HFFc6 (cell line): ENCODE measurements at places on chromosomes 16 and 17.
A peak's percentile ranks its signal among the peaks of the same experiment; 100 is the strongest.

- no peak for DNase-seq
Observed at GRCh38 chr16:52466994-52467393, 79.9 kb downstream of the TOX3 start.

DNA sequence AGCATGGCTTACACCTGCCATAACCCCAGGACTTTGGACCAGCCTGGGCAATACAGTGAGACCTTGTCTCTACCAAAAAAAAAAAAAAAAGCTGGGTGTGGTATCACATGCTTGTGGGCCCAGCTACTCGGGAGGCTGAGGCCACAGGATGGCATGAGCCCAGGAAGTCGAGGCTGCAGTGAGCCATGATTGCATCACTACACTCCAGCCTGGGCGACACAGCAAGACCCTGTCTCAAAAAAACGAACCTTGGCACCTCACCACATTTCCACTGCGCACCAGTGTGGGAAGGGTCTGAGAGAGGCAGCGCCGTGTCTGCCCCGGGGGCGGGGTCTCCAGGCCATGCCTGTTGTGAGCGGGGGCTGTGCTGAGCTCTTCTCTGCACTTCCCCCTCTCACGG, 6.3 kb downstream of the ACSF3 start:
- DNase-seq, result no peak

- DNase-seq, result no peak
Observed at GRCh38 chr17:83144421-83145357, 65.3 kb downstream of the METRNL start.

GRCh38 chr17:37109731-37110710, 161.3 kb downstream of the AATF start:
- DNase-seq, result no peak

GRCh38 chr16:11370084-11370931, 25.0 kb downstream of the RMI2 start:
- DNase-seq, result no peak

- no peak for DNase-seq
Observed at GRCh38 chr17:34706029-34706428, 126.6 kb downstream of the TMEM132E start.

DNA sequence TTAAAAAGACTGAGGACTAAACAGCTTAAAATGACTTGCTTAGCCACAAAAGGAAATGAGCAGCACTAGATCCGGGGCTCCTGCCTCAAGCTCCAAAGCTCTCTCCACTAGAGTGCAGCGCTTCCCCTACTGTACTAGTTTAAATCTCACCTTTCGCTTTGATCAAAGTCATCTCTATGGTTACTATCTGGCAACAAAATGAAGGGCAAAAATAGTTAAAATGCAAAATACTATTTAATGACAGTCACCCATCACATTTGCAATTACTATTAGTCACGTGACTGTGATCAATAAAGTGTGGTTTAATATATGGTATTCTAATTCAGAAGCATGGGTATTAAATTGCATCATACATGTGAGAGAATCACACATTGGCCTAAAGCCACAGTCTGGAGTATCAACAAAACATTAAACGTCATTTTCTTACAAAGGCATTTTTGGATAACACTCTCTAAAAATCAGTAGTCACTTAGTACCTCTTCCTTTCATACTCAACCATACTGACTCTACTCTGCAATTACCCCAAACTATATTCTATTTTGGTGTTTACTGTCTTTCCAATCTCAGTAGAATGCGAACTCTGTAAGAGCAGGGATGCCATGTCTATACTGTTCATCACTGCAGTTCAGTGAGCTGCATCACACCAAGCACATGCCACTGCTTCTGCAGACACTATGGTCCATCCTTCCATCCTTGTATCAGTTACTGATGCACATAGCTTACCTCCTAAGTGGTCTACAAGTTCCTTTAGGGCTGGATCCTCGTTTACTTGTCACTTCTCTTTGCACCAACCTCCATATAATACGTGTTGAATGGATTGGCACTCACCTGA, 6.2 kb downstream of the PSMD12 start:
- no peak for DNase-seq

- no peak for DNase-seq
Observed at GRCh38 chr17:62822080-62822904, 14.2 kb upstream of the MARCHF10 start.

- no peak for DNase-seq
Observed at GRCh38 chr17:28226563-28227315, 92.3 kb upstream of the TMEM97 start.

DNA sequence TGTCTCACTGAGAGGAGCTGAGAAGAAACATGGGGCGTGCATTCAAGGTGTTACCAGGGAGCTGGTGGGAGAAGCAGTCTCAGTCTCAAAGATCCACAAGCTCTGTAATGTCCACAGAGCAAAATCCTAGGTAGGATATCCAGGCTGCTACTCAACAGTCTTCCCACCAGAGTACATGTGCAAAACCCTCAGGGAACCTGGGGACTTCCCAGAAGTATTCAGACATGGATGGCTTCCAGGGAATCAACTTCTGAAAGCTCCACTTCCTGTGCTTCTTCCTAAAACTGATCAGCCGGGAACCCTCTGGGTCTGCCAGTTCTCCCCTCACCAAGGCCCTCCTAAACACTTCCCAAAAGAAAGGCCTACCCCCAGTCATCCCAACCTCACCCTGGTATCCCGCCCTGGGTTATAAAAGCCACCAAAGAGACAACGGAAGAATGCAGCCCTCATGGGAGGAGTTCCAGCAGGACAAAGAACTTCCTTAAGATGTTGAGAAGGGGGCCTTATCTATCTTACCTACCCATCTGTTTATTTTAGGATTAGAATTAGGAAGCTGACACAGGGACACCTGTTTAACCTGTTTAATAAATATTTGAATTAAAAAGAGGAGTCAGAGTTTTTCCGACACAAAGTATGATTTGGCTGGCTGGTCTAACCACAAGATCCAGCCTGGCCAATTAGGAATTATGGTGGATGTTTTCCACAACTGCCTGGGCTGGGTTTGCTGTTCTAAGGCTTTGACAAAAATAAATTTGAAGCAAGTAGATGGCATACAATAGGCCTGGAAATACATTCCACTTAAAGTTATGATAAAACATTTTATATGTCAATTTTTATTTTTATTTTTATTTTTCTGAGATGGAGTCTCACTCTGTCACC, 37.0 kb downstream of the CUEDC1 start:
- peak; percentile 15 for DNase-seq

DNA sequence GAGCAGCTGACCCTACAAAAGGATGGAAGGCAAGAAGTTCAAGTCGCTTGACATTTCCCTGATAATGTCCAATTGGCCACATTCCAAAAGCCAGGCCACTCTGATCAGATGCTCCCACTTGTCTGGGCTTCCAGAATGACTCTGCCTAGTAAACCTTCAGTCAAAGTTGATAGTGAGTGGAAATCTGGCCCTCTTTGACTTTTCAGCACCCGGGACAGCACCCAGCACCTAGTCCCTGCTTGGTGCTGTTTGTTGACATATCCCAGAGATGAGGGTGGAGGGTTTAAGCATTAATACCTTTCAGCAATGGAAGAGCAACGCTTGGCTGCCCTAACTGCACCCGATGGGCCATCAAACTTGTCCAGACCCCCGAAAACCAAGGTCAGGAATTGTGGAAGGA, 131.3 kb downstream of the AIPL1 start:
- DNase-seq, result no peak

DNA sequence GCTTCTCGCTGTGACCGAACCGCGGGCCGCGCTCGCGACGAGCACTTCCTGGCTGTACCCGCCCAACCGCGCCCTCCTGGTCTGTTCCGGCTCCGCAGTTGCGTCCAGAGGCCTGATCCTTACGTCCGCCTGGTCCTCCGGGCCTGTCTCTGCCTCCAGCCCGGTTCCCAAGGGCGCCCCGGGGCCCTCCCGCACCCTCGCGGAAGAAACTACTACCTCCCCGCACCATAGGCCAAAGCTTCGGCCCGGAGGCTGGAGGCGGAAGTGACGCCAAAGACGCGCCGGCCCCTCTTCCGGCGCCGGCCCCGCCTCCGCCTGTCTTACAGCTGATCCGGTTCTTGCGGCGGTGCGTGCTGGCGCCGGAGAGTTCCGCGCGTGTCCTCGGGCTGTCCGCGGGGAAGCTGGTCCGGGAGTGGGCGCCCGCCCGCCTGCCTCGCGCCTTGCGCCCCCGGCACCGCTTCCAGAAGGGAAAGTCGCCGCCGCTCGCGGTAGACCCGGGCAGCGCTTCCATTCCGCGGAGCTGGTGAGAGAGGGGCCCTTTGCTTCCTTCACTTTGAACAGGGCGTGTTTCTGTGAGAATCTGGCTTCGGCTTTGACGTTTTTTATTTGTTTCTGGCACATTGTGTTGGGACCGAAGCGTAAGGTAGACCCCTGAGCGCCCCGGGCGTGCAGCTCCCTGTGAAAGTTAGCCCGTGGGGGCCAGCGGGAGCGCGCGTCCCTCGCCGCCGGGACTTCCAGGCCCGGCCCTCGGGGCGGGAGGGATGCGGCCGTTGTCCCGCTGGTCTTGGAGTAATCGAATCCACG, at the start of gene ZNF778:
TSS of gene ZNF778 (plus strand) at position 316 of the 804 bp plus-strand sequence. CDS start 3,425 bp downstream, outside the sequence.
- DNase-seq, result peak; percentile 69

DNA sequence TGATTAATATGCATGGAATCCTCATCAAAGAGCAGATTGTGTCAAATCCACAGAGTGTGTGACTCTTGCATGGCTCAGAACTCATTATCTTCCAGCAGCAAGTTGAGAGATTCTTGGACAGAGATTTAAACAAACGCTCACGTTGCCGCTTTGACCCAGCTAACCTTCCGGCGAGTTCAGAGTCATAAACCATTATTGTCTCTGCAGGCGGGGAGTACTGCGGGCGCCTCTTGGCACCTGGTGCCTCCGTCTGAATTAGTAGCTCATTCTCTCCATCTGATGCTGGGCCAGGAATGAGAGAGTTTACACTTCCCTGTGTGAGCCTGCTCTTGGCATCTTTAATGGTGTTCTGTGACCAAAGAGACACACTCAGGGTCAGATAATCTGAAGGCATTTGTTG, 138.6 kb upstream of the WSCD1 start:
- DNase-seq, result no peak

GRCh38 chr17:17931159-17931558, 41.0 kb downstream of the TOM1L2 start:
- no peak for DNase-seq

GRCh38 chr16:30965436-30965835, 7.9 kb downstream of the SETD1A start:
- no peak for DNase-seq

DNA sequence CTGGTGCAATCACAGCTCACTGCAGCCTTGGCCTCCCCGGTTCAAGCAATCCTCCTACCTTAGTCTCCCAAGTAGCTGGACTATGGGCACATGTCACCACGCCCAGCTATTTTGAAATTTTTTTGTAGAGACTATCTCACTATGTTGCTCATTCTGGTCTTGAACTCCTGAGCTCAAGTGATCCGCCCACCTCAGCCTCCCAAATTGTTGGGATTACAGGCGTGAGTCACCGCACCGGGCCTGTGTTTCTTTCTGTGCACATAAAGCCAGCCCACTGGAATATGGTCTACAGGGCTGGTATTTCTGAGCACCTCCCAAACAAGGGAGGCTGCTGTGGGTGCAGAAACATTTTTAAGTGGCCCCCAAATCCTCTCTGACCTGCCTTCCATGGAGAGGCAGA, 8.4 kb downstream of the TMEM95 start:
- DNase-seq, result peak; percentile 39

- no peak for DNase-seq
Observed at GRCh38 chr17:10021272-10021984, 116.4 kb upstream of the RCVRN start.

DNA sequence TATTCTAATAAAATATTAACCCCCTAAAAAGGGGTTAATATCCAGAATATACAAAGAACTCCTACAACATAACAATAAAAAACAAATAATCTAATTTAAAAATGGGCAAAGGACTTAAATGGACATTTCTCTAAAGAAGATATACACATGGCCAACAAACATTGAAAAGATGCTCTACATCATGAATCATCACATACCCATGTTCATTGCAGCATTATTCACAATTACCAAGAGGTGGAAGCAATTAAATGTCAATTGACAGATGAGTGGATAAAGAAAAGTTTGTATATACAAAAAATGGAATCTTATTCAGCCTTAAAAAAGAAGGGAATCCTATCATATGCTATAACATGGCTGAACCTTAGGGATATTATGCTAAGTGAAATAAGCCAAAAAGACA, 36.8 kb downstream of the CPD start:
- DNase-seq, result peak; percentile 41

DNA sequence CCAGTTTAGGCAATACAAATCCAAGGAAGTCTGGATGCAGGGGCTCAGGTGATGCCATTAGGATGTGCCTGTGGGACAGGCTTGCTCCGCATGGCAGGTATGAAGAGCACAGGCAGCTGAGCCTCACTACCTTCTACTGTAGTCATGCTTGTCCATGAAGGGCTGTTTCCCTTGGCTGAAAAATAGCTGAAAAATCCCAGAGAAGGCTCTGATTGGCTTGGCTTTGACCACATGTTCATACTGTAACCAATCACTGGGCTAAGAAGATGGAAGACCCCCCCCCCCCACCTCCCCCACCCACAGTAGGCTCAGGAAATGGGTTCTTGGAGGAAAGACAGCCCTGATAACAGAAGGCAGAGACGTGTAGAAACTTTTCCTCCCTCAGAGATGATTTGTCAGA, 66.5 kb upstream of the LGALS9 start:
- DNase-seq, result no peak

GRCh38 chr16:78505544-78506366, 406.3 kb downstream of the WWOX start:
- no peak for DNase-seq

DNA sequence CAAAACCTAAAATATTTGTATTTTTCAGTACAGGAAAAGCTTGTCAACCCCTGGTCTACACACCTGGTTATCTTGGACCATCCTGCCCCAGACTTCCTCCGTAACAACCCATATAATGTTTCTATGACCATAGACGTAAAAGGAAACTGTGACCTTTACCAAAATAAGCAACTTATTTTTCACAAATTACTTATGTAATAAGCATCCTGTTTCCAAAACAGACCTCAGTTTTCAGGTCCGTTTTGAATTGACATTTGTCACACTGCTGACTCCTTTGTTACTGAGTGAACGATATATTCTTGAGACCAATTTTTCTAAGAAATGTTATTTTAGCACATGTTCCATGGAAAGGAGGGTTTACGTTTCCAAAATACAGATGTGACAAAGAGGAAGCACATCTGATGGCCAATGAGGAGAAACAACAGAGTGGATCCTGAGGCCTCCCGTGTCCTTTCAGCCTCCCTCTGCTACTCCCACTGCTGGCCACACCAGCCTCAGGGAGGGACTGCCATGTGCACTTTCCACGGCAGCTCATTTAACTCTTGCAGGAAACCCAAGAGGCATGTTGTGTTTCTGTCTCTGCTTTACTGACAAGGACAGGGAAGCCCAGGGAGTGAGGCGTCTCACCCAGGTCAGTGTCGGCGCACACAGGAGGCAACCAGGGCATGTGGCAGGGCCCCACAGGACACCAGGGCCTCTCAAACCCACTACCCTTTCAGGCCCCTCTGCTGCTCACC, 20.1 kb upstream of the ALDH3A1 start:
- DNase-seq, result no peak

DNA sequence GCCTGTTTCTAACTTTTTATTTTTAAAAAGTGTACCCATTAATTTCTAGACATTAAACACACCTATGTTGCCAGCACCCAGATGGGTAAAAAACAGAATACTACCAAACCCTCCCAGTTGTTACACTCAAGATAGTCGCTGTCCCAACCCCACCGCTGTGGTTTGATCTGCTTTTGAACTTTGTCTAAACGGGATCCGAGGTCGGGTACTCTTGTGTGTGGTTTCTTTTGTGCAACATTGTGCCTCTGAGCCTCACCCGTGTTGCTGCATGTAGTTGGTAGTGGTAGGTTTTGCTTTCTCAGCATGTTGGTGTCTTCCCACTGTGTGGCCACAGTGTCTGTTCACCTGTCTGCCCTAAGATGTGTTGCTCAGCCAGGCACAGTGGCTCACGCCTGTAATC, 4.3 kb downstream of the KLHL36 start:
- DNase-seq, result no peak
